ENCODE measurements at places on chromosomes 3 and 15. TPM values are rescaled to one million over a fixed set of nuclear protein-coding genes. Genes with fewer than 3 reads are reported as not detected.

- H3K27me3 ChIP-seq, result no peaks in the 10 kb centered on the region
- H3K36me3 ChIP-seq, result no peaks in the 10 kb centered on the region
- H3K4me1 ChIP-seq, result no peaks in the 10 kb centered on the region
- no peak for DNase-seq
- H3K27ac ChIP-seq, result no peak overlapping the region
Observed at GRCh38 chr15:31278544-31279220, 48.0 kb upstream of the KLF13 start.

DNA sequence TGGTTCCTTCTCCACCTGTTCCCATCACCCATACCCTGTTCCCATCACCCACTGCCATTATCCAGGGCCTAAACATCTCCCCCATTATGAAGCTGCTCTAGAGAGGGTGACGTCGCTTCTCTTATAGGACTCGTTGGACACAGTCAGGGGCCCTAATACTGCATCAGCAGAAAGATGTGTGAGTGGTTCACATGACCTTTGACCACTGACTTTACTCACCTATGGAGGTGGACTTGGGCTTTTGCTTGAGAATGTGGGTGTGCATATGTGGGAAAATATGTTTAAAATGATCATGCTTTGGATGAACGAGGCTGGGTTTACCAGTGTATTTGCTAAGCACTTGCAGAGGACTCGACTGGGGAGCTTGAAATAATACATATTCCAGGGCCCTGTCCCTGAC is 26.8 kb downstream of the RBP2 start:
- H3K27me3 ChIP-seq, result no peaks in the 10 kb centered on the region
- no peak overlapping the region for H3K4me3 ChIP-seq
- no peaks in the 10 kb centered on the region for H3K4me1 ChIP-seq
- H3K36me3 ChIP-seq, result peaks cover 4% of the 10 kb centered on the region

The PLS1 gene
- total RNA-seq, result 79.1 TPM

The KY gene
- total RNA-seq, result not detected

DNA sequence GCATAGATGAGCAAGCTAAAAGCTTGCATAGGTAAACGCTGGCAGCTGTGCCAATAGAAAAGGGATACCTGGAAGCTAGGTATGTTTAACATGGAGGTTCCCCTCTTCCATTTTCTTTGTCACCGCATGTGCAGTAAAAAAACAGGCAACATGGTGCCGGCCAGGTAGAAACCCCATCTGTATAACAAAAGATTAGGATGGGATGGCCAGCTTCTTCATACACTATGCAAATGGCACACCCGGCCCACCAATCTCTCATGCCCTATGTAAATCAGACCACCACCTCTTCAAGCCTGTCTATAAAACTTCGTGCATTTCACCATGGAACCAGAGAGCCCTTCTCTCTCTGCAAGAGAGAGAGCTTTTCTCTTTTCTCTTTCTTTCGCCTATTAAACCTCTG is 224.3 kb upstream of the P2RY1 start:
- H3K4me1 ChIP-seq, result no peaks in the 10 kb centered on the region
- no peak overlapping the region for H3K27ac ChIP-seq
- H3K4me3 ChIP-seq, result no peak overlapping the region
- no peaks in the 10 kb centered on the region for H3K36me3 ChIP-seq
- no peak for DNase-seq

DNA sequence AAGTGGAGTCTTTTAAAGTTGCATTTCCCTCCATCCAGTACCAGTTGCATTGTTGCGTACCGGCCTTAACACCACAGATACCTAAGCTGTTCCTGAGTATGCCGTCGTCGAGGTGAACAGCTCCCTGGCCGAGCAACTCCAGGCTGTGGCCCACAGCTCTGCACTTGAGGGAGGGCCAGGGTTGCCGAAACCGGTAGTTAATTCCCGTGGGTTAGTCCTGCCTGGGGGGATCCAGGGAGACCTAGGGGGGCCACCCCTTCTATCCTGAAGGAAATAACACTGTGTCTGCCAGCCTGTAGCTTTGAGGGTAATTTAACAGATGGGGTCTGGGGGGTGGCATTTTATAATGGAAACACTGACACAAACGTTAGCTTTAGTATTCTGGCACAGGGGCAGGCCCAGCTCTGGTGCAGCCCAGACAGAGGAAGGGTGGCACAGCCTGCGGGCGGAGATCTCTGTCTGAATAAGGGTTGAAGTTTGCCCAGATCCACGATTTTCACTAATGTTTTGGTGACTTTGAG is 60.8 kb downstream of the RGMA start:
- no peaks in the 10 kb centered on the region for H3K27me3 ChIP-seq
- H3K27ac ChIP-seq, result peak overlapping the region; percentile 82
- no peak overlapping the region for H3K4me3 ChIP-seq
- H3K36me3 ChIP-seq, result peaks cover 45% of the 10 kb centered on the region
- H3K4me1 ChIP-seq, result peaks cover 42% of the 10 kb centered on the region

The PCBP4 gene
- total RNA-seq, result 12.5 TPM
